ENCODE measurements at places on chromosomes 12 and 14.

GRCh38 chr14:79597566-79597965 is 613.7 kb downstream of the DIO2 start:
- DNase-seq, result no peak

DNA sequence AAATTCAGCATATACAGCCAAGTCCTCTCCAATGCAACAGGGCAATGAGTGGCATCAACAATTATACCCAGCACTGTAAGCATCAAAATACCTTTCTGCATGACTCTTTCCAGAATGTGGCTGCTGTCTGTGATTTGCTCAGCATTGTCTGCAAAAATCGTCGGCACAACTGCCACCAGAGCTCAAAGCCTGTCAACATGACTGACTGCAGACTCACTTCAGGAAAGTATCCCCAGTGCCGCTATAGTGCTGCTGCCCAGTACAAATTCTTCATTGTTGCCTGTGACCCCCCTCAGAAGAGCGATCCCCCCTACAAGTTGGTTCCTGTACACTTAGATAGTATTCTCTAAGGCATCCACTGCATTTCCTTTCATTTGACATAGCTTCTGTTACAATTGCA is 735 bp downstream of the RNASE6 start:
- no peak for DNase-seq

DNA sequence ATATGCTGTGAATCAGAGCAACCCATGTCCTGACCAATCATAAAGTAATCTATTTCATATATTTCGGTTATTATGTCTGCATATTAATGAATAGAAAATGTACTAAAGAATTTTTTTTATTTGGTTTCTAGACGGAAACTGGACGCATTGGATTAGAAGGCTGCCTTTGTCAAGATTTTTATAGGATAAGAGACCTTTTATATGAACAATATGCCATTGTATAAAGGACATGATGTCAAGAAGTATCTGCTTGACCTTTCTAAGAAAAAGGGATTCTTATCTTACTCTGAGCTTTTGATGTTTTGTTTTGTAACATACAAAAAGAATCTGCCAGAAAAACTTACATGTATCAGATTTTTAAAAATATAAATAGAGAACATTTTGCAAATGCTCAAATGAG is 39.8 kb downstream of the CPSF2 start:
- DNase-seq, result no peak

DNA sequence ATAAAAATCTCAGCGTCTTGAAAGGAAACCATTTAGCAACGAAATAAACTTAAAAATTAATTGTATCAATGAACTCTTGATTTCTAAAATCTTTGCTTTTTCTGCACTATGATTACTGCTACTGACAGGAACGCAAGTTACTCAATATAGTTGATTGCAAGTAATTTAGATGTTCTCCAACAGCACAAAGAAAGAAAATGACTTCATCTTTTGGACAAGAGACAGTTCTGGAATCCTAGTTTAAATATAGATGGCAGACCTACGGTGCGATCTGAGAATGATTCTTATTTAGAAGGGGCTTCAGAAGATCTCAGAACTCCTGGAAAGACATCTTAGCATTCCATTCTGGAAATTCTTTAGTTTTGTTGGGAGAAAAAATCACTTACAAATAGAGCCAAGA is 1.4 kb upstream of the SUDS3 start:
- no peak for DNase-seq
